T-helper 1 cell (primary cell): ENCODE measurements at places on chromosomes 4 and X.

- DNase-seq: no peak
These were observed 343.5 kb upstream of the SMIM31 start for GRCh38 chr4:164410401-164410800.

GRCh38 chr4:65893957-65894755 lies 223.9 kb upstream of the EPHA5 start:
- DNase-seq: no peak

- no peak for DNase-seq
These were observed 345.4 kb downstream of the STIM2 start for GRCh38 chr4:27206009-27206408.

GRCh38 chr4:141497627-141498026 lies 138.8 kb upstream of the IL15 start:
- no peak for DNase-seq

DNA sequence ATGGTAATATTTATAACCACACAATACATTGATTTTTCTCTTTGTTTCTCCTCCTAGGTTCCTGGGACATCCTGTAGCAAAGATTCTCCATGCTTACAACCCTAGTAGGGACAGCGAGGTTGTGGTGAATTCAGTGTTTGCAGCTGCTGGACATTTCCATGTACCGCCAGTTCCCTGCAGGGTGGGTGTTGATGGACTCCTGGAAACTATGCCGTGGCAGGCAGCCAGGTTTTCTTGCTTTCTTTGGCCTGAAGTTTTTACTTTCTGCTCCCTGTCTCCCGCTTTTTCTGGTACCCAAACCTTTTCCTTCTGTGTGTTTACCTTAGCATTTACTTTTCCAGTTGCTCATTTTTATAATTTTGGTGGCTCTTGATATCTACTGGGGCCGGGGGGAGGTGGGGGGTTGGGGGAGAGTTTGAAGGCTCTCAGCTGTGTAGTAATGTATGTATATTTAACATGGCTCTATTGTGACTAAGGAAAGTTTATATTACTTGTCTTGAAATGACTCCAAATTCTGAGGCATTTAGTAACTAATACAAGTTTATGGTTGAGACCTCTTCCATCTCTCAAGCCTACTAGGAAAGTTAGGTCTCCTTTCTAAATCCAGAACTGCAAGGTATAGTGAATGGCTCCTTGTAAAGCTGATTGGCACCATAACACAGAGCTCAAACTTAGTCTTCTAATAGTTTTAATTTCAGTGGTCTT lies 89.7 kb downstream of the TMEM131L start:
- DNase-seq: no peak

- DNase-seq: no peak
These were observed 4.1 kb downstream of the PITX2 start for GRCh38 chr4:110618581-110619462.

GRCh38 chrX:43962636-43963035 lies 10.6 kb downstream of the NDP start:
- DNase-seq: no peak

GRCh38 chrX:100076031-100076430 lies 334.0 kb downstream of the PCDH19 start:
- DNase-seq: no peak
